Osteoblast (primary cell): ENCODE measurements at places on chromosomes 6 and 20.

DNA sequence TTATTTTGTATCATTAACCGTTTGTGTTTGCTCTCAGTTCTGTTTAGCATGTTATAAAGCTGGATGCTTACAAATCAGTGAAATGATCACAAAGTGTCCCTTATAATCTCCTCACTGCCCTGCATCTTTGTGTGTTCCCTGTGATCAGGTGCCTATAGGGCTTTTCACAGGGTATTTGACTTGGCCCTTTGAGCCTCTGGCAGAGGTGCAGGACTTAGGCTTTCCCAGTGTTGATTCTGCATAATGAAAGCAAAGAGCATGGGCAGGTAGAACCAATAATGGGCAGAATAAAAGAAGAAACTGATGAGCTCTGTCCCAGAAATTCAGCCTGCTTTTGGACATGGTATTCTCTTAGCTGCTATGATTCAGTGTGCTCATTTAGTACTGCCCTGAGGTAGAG, 16.9 kb upstream of the PBOV1 start:
- no peak for DNase-seq

GRCh38 chr20:54822386-54822785, 347.0 kb downstream of the DOK5 start:
- no peak for DNase-seq

DNA sequence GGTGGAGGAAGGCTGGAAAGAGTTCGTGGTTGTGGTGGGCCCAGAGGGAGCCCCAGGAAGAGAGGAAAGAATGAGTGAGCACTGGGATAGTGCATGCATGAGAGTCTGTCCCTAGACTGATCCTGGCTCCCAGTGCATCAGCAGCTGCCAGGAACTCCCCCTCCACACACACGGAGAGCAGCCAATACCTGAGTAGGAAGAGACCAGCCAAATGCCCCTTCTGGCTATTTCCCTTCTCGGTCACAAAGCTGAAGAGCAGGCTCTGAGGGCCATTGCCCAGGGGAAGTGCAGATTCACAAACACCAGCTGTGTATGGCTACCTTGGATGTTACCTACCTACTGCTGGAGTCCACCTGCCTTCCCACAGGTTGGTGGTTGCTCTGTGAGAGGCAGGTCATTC, 45.1 kb downstream of the GABRR2 start:
- DNase-seq, result no peak

DNA sequence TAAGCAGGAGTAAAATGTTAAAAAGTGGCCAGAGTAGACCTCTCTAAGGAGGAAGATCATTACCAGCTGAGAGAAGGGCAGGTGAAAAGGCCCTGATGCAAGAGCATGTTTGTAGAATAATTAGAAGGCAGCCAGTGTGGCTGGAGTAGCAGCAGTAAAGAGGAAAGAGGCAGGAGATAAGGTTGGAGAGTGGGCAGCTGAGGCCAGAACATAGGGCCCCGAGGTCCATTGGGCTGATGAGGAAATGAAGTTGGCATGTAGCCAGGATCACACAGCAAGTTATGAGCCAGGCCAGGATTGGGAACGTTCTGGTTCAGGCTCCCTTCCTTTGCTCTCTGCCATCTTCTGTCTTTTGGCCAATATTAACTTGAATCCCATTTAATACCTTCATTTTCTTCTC, 51.6 kb downstream of the RALY start:
- DNase-seq, result no peak

DNA sequence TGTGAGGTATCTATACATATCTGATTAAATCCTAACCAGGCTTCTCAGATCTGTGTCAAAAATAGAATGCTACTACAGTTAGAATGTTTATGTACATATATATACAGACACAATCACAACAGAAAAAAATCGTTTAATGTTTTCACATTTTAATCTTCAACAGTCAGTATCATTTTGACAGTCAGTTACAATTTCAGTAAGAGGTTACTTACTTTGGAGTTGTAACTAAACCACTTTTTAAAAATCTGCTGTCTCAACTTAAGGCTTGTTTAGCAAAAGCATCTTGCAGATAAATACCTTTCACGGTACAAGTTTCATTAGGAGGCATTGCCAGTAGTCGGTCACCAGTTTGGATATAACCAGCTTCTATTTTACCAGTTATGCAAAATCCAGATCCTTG, 32.3 kb upstream of the ALDH8A1 start:
- no peak for DNase-seq

GRCh38 chr6:141677598-141678211, 455.0 kb upstream of the GJE1 start:
- DNase-seq, result no peak

DNA sequence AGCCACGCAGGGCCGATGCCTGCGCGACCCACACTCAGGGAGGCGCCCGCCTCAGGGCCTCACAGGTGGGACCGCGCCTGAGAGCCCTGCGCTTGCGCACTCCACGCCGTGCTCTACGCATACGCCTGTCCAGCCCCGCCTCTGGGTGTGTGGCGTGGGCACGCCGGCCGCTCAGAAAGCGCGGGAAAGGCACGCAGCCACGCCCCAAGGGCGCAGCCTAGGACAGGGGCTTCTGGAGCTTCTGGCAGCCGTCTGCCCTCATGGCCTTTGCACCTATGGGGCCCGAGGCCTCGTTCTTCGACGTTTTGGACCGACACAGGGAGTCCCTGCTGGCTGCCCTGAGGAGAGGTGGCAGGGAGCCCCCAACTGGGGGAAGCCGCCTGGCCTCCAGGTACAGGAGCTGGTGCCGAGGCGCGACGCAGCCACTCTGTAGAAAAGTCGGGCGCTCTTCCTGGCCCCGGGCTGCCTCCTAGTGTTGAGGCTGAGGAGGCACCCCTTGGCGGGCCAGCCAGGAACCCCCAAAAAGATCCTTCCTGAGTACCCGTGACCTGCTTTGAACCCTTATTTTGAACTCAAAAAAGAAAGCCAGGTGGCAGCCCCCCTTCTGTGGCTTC, at the start of gene SPO11:
TSS of gene SPO11 (plus strand) at position 196 of the 614 bp plus-strand sequence. CDS start at position 261, 65 bp downstream.
- DNase-seq, result no peak

- DNase-seq, result no peak
Observed at GRCh38 chr6:51585264-51585663, 502.1 kb downstream of the PKHD1 start.

DNA sequence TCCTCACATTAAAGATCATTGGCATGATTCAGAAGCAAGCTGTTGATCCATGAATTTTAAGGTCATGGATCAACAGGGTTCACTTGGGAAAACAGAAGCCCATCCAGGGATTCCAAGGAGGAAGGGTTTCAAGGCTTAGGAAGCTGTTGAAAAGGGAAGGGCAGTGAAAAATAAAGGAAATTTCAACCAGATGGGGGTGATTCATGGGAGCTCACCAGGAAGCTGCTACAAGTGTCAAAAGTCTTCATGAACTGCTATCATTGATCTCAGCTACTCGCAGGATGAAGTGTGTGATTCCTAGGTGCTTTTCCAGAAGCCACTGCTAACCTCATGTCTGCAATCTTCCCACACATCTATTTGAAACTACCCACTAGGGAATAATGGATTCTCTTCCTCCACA, 26.2 kb downstream of the ADTRP start:
- no peak for DNase-seq

DNA sequence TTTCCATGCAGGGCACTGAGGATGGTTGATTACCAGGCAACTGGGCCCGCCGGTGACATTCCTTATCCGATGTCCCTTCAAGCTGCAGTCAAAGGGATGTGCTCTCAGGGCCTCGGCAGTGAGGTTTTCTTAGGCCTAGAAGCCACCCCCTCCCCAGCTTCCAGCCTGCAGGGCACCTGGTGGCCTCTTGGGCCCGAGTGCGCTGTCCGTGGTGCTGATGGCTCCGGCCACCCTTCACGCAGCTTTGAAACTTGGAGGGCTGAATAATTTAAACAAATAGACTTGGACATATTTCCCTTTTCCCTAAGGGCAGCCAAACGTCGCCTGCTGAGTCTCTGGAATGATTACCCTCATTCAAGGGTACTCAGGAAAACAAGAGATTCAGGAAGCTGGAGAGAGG, 8.9 kb upstream of the MLN start:
- DNase-seq, result peak; percentile 95

- peak; percentile 71 for DNase-seq
Observed at GRCh38 chr20:60104993-60105803, 147.0 kb downstream of the CDH26 start.

- no peak for DNase-seq
Observed at GRCh38 chr6:34745277-34746103, 11.8 kb upstream of the SNRPC start.

GRCh38 chr6:20978151-20978614, 443.9 kb downstream of the CDKAL1 start:
- DNase-seq, result no peak

GRCh38 chr6:154786144-154786868, 53.1 kb downstream of the SCAF8 start:
- no peak for DNase-seq

DNA sequence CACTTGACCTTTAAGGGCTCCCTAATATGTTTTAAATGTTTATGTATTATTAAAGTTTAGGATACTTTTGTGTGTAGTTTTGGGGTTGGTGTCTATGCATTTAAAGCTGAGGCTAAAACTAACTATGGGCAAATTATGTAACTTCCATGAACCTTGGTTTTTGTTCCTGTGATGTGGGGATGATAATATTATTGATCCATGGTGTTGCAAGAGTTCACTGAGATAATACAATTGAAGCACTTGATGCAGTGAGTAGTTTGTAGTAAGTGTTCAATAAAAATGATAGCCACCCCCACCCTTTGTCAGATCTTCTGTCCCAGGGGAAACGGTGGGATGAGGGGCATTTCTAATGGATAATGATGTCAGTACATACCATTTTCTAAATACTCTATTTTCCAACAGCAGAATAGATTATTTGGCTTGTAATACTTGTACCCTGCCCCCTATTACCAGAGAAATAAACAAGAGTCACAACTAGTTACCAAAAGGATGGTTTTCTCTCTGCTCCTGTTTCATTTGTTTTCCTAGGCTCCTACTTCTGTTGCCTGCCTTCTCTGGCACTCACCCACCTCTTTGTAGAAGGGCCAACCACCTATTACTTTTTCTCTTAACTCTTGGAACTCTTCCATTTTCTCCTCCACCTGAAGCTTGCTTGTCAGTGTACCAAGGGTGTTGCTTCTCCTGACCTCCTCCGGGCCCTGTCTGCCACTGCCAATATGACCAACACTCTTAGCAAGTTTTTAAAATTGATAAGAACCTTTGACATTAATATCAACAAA, 97.9 kb downstream of the RCAN2 start:
- no peak for DNase-seq

GRCh38 chr6:28383235-28384142, 16.1 kb downstream of the ZSCAN12 start:
- peak; percentile 91 for DNase-seq

- DNase-seq, result no peak
Observed at GRCh38 chr6:93327857-93328256, 91.5 kb downstream of the EPHA7 start.

GRCh38 chr6:152206072-152206818, 398.8 kb downstream of the ESR1 start:
- DNase-seq, result no peak

DNA sequence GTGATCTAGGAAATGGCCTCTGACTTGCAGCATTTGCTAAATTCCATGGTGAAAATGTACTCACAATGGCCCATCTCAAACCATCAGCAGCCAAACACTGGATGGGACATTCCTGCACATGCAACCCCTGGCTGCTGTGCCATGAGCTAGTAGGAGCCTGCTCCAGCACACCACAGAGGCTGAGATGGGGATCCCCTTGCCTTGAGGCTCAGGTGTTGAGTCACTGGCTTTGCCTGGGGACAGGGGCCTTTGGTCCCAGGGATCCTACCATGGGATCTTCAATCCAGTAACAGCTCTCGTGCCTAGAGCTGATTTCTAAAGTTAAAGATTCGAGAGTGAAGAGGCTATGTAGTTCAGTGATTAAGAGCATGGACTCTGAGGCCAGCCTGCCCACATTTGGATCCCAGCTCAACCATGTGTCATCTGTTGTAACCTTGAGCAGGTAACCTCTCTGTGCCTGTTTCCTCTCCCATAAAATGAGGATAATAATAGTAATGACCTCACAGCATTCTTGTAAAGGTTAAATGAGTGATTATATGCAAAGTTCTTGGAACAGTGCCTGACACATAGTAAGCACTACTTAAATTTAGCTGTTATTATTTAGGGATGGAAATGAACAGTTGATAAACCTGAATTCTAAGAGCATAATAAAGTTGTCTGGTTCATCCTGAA, 16.4 kb downstream of the FOXQ1 start:
- no peak for DNase-seq

DNA sequence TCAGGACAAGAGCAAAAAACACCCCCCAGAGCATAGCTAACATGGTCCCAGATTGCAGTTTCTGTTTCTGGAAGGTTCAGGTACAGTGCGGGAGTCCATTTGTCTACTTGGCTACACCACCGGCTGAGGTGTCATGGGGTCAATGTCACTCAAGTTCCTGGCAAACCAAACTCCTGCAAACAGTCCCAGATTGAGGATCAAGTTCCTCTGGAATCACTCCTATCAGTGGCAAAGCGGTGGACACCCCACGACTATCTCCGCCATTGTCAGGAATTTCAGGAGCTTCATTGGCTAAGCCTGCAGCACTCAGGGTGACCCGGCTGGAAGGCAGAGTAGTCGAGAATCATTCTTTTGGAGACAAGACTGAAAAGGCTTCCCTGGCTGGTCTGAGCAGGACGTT, 41.8 kb downstream of the SLC22A1 start:
- DNase-seq, result no peak
